Activated CD4-positive, alpha-beta T cell treated with anti-CD3 and anti-CD28 coated beads, Interleukin-2, amount 50 U/mL, for 4 hours (primary cell): ENCODE measurements at places on chromosomes 5 and 9.

GRCh38 chr5:112289465-112289864 lies 129.6 kb downstream of the EPB41L4A start:
- DNase-seq, result no peak

DNA sequence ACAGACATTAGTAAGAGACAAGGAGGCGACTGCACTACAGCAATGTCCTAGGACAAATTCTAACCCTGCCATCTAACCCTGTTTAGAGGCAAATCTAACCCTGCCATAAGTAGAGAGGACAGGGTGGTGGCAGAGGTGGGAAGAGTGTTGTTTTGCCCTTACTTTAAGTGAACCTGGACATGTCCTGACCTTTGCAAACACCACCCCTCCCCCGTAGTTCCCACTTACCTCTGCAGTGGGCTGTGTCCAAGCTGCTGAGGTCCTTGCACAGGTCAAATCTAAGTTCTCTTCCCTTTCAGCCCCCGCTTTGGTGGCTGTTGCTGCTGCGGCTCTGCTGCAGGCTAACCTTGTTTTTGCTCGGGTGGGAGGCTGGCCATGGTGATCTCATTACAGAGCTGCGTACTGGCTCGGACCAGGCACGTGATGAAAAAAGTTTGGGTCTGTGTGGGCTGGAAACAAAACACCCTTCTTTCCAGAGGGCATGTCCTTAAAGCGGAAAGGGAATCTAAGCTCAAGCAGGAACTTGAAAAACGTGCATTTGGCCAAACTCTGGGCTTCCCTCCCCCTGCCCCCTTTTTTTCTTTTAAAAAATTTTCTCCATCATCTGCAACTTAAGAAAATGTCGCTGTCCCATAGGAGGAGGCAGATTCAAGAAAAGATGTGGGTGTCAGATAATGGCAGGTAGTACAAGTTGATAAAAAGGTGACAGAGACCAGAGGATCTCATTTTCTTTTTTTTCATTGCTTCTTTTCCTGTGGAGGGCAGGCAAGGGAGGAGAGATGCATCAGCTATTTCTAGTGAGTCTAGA lies at the start of gene FAXDC2:
TSS of gene FAXDC2 (minus strand) at position 349 of the 808 bp plus-strand sequence. CDS start 12,425 bp downstream, outside the sequence.
- no peak for DNase-seq

DNA sequence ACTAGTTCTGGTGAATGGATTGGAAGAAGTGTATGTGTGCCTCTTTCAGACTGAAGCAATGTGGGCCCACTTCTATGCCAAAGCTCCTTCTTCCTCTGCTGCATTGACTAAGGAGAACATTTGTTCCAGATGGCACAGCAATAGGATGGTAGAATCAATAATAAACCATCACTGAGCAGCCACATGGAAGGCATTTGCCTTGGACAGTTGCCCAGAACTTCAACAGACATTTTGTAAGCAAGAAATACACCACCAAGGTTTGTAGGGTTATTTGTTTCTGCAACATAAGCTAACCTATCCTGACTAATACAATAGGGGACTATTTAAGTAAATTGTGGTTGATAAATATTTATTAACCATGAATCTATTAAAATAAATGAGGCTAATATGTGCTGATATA lies 37.7 kb upstream of the CSNK1G3 start:
- DNase-seq, result no peak

GRCh38 chr9:35470894-35471293 lies 19.0 kb upstream of the RUSC2 start:
- no peak for DNase-seq
